NCI-H446 treated with DMSO at 0.1 percent for 48 hours (cell line): ENCODE measurements at places on chromosomes 2 and 18.

GRCh38 chr2:107282135-107282534 is 396.2 kb upstream of the ST6GAL2 start:
- DNase-seq: no peak

- no peak for DNase-seq
These were observed 43.5 kb downstream of the CWC22 start for GRCh38 chr2:179963626-179964025.

- no peak for DNase-seq
These were observed 63.2 kb upstream of the ACAA2 start for GRCh38 chr18:49876536-49876935.

DNA sequence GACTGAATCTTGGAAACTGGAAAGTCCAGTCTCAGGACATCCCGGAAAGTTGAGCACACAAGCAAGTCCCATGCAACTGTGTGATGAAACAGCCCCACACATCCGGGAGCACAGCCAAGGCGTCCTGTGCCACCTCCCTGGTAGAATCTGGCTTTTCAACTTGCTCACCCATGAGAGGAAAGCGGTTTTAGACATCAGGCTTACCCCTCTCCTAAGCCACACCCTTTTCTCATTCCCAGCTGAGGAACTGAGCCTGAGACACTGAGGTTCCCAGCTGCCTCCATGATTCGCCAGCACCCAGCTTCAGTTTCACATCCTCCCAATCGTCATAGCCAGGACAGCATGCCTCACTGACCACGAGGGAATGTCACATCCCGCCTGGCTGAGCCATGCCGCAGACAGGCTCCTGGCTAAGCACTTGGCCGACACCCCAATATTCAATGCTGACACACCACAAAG is 60.3 kb downstream of the STEAP3 start:
- DNase-seq: peak; percentile 74

GRCh38 chr2:2294183-2294690 is 36.8 kb downstream of the MYT1L start:
- no peak for DNase-seq

DNA sequence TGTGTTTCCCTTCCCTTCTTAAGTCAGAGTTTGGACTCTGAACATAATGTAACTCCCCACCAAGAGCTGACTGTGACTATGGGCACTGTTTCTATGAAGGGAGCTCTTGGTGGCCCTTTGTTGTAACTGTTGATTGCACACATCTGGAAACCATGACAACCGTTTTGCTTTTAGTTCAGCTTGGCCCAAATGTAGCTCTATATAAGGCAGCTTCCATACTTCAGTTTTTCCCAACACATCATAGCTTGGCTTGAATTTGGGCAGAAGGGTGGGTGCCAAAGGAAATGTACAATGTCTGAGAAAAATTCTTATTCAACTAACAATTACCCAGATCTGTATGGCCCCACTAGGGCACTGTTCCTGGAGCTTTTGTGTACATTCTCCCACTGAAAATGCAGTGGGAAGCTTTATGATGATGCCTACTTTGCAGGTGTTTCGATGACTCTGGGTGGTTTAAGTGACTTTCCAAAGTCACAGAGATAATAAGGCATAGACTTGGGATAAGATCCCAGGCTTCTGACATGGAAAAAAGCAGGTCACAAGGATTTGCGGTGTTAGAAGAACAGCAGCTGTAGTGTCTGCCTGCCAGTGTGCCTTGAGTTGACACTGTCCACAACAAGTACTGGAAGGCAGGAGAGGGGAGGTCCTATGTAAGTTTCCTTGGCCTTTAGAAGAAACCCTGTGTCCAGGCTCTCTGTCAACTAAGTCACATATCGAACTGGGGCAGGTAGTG is 2.4 kb upstream of the CETN1 start:
- DNase-seq: no peak

DNA sequence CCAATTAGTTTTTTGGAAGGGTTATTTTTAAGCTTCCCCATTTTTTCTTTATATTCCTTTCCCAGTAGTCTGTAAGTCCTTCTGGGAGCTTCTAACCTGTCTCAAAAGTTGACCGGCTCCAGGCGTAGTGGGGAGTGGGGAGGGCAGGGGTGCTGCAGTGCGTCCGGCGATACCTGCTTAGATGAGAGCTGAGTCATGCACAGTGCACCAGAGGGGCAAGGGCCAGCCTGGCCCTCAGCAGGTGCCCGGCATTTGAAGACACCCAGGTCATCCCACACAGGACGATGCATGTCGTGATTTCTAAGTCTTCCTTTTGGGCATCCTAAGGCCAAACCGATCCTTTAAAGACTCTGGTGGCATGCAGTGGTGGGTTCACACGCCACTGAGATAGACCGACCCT is 73.4 kb downstream of the TPO start:
- DNase-seq: no peak

DNA sequence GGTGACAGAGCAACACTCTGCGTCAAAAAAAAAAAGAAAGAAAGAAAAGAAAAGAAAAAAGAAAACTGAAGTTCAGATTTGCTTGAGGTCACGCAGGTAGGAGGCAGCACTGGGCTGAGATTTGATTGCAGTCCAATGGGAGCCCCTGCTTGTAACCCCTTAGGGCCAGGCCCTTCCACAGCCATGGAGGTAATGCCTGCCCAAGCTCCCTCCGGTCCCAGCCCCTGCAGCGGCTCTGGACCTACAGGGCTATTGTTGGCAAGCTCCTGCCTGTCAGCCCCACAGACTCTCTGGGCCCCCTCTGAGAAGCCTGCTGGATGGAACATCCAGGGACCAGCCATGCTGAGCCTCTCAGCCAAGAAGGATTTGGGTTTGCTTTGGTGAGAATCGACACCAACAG is 12.2 kb downstream of the ZFP36L2 start:
- DNase-seq: no peak

DNA sequence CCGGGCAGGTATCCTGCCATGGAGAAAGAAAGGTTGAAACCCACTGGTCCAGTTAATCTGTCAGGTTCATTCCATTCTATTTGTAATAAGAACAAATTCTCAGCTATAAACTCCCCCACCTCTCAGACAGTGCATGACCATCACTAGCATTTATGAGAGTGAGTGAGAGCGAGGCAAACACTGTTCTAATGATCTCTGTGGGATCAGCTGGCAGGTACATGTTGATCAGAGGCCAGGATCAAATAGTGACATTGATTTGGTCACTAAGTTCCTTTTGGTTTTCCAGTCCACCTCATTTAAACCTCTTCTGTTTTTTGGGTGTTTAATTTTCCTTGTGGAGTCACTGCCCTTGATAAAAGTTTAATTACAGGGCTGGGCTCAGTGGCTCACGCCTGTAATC is 423.1 kb upstream of the CHST9 start:
- DNase-seq: no peak

DNA sequence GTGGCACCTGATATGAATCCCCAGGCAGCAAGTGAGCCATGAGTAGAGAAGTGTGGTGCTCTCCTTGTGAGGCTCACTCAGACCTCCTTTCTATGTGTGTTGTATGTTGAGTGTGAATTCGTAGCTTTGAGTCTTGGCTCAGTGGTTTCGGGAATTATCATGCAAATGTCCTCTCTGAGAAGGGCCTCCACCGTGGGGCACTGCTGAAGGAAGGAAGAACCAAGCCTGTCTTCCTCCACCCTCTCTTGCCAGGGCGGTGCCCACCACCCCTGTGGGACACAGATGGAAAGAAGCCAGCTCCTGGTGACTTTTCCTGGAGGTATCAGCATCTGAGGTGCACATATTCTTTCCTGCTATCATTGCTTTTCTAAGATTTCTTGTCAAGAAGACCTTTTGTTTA is 156.1 kb downstream of the MYT1L start:
- DNase-seq: no peak

- DNase-seq: no peak
These were observed 74.4 kb downstream of the TMEM18 start for GRCh38 chr2:602571-603359.

GRCh38 chr18:8538935-8539334 is 70.3 kb upstream of the RAB12 start:
- DNase-seq: no peak

DNA sequence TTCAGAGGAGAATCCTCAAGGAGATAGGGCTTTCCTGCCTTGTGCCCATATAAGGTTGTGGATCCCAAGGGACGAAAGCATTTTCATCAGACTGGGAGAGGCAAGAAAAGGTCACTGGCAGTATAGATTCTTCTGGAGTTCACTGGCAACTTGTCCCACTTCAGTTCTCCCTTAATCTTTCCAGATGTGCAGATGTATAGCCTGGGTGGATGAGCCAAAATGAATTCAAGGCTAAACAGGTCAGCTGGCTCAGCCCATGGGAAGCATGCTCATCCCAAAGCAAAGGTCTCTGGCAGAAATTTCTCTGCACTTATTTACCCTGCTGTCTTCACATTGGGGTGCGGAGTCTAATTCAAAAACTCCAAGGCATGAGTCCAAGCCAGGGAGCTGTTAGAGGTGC is 148.9 kb upstream of the TNP1 start:
- DNase-seq: no peak

GRCh38 chr2:242085941-242086621 is 216.6 kb downstream of the RTP5 start:
- no peak for DNase-seq

GRCh38 chr2:209473930-209474419 is 50.1 kb downstream of the MAP2 start:
- DNase-seq: peak; percentile 62

- DNase-seq: no peak
These were observed 786 bp downstream of the TET3 start for GRCh38 chr2:73985308-73986084.

DNA sequence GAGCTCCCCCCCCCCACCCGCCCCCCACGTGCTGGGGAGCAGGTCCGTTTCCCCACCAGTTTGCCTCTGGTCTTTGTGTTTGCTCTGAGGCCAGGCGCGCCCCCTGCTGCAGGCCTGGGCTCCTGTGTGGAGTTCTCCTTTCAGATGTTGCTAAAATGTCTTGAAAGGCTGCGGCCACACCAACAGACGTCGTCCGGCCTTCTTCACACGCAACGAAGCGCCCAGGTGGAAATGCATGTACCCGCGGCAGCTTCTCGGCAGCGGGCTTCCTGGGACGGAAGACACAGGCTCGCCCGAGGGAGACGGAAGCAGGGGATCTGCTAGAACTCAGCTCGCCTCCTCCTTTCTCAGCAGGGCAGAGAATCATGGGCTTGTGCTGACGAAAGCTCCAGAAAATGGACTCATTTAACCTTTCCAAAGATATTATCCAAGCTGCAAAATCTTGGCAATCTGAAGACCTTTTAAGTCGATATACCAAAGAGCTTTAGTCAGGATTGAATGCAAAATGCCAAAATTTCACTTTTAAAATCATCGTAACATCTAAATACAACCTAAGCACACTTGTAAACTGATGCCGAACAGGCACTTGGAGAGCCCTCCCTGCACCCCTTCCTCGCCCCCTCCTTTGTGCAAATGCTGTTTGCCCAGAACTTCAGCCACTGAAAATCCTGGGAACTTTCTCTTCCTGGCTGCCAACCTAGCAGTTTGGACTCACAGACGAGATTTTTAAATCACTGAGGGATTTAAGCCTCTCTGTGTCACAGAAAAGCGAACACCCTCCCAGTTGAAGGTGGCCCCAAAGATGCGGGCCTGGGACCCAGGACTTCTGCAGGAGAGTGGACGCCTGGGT is 125.5 kb upstream of the ZNF516 start:
- no peak for DNase-seq

- DNase-seq: no peak
These were observed 228.4 kb upstream of the FBXO11 start for GRCh38 chr2:48134704-48135103.

GRCh38 chr2:164655336-164655735 is 34.1 kb upstream of the GRB14 start:
- no peak for DNase-seq

- no peak for DNase-seq
These were observed 6.6 kb downstream of the ERFE start for GRCh38 chr2:238165288-238165921.

DNA sequence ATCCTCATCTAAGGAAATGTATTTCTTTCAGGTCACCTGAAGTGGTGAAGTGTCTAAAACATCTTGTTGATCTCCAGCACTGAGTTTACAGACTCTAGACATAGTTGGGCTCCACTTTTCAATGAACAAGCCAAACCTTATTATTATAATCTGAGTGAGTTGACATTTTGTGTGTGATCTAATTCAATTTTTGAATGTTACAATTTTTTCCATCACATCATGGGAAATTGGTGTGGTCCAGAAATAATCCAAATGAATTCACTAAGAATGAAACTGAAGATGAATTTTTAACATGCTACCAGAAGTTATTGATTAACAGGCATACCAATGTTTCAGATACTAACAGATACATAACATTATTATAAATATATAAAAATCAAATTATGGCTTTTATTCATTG is 75.6 kb upstream of the EFEMP1 start:
- no peak for DNase-seq

- DNase-seq: no peak
These were observed 39.1 kb upstream of the GPR17 start for GRCh38 chr2:127606625-127607398.
